ENCODE measurements at places on chromosomes 7 and 10.

DNA sequence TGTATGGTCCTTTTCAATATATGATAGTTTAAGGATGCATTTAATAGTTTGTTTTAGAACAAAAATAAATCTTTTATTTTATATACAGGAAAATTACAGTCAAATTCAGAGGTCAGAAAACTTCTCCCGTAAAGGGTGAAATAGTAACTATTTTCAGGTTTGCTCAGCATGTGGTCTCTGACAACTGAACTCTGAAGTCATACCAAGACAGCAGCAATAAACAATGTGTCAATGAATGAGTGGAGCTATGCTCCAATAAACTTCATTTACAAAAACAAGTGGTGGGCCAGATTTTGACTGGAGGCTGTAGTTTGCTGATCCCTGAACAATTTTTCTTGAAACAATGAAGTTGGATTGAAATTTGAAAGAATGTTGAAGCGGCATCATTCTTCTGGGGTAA is 123.6 kb downstream of the ZNF248 start:
- DNase-seq, result no peak

DNA sequence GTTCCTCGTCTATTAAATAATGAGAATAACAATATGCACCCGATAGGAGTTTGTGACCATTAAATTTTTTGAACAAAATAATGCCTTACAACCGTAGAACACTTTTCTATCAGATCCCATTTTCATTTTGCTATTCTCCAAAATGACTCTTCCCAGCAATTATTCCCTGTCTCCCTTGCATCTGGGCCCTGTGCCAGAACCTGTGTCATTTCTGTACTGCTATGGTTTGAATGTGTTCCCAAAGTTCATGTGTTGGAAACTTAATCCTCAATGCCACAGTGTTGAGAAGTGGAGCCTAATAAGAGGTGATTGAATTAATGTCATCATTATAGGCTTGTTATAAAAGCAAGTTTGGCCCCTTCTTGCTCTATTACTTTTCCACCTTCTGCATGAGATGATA is 33.2 kb upstream of the SMNDC1 start:
- DNase-seq, result no peak

GRCh38 chr10:125118011-125118611 is 42.3 kb downstream of the CTBP2 start:
- no peak for DNase-seq

GRCh38 chr7:29228289-29229011 is 33.9 kb downstream of the CHN2 start:
- DNase-seq, result no peak

DNA sequence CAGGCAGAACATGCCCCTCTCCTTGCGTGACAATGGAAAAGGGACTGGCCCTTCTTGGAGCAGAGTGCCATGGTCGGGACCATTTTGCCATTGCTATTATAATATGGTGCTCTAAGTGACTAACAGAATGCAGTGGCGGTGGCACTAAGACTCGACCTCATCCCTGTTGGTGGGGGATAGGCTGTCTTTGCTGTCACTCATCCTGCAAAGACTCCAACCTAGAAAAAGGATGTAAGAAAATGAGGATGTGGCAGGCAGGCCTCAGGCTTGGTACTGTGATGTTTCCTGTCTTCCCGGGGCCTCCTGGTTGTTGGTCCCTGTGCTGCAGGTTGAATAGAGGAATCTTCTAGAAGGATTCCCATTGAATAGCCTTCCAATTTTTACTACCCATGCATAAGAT is 18.6 kb downstream of the BLNK start:
- no peak for DNase-seq

DNA sequence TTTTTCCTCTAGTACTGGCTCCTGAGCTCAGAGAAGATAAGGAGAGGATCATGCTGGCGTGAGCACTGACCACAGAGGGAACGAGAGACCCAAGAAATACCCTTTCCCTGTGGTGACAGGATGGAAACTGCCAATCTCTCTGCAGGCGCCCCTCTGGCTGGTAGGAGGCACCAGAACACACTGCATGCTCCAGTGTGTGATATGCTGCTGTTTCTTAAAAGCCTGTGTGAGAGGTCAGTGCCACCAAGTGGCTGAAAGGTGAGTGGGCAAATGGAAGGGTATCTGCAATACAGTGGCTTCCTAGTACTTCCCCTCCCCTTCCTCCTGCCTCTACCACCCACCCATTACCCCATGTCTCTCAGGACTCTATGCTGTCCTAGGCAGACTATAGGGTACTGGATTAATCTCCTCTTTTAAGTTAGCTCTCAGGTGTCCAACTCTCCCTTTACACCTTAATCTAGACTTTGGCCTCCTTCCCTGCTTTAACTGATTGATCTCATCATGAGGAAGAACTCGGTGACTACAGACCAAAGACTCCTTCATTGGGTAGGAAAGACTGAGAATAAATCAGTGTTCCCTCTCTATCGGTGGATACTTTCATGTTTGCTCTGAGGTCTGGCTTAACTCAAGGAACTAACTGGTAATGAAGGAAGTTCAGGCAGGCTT is 283.6 kb downstream of the ADRA2A start:
- no peak for DNase-seq

GRCh38 chr7:130134106-130134636 is 63.8 kb downstream of the KLHDC10 start:
- no peak for DNase-seq

- no peak for DNase-seq
Observed at GRCh38 chr7:12727455-12728191, 40.2 kb downstream of the ARL4A start.

GRCh38 chr10:21193196-21193595 is 296.1 kb upstream of the NEBL start:
- DNase-seq, result no peak

DNA sequence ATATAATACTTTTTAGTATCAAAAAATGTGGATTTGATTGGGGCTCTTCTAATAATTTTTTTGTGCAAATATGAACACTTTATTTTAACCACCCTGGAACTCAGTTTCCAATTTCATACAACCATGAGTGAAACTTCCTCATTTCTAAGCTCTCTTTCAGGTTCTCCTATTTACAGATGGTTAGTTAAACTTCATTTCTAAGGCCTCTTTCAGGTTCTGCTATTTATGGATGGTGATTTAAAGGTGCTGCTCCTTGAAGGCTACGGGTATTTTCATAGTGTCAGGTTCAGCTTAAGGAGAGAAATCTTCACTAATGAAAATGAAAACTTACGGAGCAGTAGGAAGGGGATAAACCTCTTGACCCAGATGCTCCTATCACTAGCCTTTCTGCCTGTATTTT is 568.3 kb downstream of the KIF20B start:
- no peak for DNase-seq

GRCh38 chr10:43128958-43129706 is 9.1 kb upstream of the CSGALNACT2 start:
- DNase-seq, result no peak

DNA sequence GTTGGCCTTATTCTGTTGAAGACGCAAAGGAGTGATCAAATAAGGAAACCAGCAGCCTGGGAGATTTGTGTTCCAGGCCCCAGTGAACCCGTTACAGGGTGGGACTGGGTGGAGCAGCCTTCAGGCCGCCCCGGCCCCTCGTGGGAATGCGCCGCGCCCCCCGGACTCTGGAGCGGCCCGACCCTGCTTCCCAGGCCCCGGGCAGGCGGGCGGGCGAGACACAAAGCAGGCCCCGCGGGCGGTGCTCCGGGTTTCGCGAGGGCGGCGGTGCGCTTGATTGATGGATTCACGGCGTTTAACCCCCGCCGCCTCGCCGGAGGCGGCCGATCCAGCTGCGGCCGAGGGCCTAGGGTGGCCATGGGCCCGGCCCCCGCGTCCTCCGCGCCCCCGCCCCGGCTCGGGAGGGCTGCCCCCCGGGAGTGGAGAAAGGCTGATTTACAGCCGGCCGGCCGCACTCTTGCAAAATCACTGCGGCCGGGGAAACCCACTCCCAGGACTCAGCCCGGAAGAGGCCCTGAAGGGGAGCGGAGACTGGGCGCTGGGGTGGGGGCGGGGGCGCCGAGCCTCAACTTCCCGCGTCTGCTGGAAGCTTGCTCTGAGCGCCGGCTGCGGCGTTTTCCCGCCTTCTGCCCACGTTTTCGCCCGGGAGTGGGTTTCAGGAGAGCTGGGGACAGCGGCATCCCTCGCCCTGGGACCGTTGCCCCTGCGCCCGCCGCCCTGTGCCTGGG is 299.6 kb upstream of the NFE2L3 start:
- DNase-seq, result no peak

DNA sequence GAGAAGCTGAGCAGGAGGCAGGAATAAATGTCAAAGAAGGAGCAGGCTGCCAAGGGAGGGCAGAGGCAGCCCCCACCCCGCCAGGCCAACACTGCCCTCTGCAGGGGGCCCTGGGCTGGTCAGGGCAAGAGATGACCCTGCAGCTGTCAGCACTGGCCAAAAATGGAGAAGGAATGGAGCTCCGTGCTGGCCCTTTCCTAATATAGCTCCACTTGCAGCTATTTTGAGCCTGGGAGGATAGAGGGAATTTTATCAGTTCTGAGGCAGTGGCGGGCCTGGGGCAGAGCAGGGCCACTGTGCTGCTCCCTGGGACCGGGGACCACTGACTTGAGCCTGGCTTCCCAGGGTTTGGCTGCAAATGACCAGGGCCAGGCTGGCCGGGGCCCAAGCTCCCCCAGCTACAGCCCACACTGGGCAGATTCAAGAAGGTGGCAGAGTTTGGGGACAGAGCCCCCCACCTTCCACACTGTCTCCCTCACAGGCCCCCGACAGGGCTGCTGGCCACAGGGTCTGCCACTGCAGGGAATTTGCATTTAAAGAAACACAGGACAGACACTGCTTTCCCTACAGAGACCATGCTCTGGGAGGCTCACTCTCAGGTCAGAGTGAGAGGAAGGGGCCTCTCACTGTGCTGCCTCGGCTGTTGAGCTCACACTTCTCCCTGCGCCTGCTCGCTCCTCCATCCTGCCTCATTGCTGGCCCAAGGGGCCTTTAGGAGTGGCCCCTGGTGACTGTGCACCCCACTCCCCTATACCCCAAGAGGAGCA is 16.2 kb downstream of the LDB3 start:
- no peak for DNase-seq

- no peak for DNase-seq
Observed at GRCh38 chr10:71372882-71373495, 23.7 kb upstream of the CDH23 start.

GRCh38 chr10:85995791-85996190 is 370.8 kb downstream of the GRID1 start:
- no peak for DNase-seq

DNA sequence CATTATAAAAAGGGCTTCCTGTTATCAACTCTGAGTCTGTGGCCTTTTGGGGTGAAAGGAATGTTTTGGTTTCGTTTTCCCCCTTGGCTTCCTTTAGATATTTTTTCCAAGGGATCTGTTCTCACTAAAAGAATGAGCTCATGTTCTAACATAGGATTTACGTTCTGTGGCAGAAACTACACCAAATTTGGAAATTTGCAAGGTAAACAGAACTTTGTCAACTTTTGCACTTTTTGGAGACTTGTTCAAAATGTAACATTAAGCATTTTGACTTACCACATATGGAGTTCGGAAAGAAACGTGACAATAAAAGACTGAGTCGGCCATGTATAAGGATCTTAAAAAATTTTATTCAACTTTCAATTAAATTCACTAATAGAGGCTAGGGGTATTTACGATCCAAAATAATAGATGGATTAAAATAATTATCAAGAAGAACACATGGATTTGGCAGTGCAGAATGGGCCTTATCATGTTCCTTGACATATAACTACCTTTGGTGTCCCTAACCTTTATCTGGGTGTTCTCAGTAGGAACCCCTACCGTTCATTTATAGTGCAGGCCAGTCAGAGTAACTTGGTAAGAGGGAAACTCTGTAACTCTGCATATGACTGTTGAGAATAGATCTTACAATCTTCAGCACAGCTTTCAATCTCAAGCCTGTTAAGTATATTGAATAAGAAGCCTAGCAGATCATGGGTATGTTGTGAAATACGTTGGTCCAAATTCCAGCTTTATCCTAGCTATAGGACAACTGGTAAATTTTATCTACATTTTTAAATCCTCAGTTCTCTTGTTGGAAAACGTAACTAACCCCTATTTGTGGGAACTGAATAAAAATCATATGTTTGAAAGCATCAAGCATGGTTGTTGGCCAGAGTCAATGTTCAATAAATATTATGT is 11.8 kb downstream of the CPED1 start:
- no peak for DNase-seq

DNA sequence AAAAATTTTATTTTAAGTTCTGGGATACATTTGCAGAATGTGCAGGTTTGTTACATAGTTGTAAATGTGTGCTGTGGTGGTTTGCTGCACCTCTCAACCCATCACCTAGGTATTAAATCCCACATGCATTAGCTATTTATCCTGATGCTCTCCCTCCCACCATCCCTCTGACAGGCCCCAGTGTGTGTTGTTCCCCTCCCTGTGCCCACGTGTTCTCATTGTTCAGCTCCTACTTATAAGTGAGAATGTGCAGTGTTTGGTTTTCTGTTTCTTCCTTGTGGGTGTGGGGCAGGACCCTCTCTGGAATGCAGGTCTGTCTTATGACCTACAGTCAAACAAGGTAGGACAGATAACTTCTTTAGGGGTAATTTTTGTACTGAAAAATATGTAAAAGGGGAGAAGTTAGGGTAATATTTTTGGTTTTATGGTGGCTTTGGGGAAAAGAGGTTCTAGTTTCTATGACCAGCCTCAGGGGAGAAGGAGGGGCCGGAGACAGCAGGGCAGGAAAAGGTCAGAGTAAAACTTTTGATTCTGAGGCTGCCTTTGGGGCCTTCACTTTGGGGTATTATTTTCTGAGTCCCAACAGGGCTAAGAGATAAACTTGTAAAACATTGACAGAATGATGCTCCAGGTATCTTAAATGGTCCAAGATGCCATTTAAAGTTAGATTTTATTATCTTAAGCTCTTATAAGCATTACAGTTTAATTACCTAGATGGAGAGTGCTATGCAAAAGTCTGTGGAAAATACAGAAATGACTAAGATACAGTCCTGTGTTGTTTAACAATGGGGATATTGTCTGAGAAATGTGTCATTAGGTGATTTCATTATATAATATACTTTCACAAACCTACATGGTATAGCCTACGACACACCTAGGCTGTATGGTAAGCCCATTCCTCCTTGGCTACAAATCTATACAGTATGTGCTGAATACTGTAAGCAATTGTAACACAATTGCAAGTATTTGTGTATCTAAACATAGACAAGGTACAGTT is 354.8 kb downstream of the ABCA13 start:
- DNase-seq, result no peak

DNA sequence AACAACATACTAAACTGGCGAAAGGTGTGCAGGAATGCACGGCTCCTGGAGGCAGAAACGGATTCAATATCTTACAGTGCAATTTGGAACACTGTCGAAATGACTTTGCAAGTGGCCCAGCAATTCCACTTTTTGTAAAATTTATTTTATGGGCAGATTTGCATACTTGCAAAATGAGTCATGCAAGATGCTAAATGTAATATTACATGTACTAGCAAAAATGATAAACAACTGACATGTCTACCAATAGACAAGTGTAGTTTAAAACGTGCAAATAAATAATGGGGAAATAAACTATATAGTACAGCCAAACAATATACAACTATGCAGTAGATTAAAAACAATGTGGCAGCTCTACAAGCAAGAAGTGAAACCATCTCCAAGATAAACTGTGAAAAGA is 97.7 kb downstream of the ARHGAP12 start:
- no peak for DNase-seq

DNA sequence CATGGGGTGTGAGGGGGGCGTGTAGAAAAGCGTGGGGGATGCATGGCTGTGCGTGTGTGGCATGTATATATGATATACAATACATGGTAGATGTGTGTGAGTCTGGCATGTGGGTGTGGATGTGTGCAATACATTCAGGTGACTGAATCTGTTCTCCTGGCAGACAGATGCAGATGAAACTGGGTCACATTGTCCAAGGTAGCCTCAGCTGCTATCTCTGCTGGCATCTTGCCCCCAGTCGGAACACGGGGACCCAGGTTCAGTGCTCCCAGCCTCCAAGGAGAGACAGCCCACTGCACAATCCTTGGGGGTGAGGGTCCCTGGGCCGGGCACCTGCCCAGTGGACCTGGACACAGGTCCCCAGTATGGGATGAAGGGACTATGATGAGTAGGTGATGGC is 12.4 kb upstream of the SRRM3 start:
- DNase-seq, result no peak
